ENCODE measurements at places on chromosomes 1 and 21. TPM values are rescaled to one million over a fixed set of nuclear protein-coding genes. Genes with fewer than 3 reads are reported as not detected.
A peak's percentile ranks its signal among the peaks of the same experiment; 100 is the strongest.

DNA sequence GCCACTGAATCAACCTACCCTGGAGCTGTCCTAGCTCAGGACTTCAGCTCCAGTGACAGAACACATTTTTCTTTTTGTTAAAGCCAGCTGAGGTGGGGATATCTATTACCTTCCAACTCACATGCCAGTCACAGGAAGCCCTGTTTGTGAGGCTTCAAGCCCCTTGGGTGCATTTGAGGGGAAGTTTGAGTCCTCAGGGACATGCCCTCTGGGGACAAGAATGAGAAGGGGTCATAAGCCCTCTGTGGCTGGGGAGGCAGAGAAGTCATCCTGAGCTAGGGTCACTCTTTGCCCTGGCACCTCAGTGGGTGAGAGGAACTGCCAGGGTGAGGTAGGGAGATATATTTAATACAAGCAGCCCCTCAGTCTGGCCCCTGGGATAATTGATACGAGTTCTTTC lies 33.5 kb upstream of the CLDN14 start:
- peaks cover 3% of the 10 kb centered on the region for H3K4me1 ChIP-seq
- no peak for DNase-seq
- H3K36me3 ChIP-seq = no peaks in the 10 kb centered on the region
- no peak overlapping the region for H3K27ac ChIP-seq

DNA sequence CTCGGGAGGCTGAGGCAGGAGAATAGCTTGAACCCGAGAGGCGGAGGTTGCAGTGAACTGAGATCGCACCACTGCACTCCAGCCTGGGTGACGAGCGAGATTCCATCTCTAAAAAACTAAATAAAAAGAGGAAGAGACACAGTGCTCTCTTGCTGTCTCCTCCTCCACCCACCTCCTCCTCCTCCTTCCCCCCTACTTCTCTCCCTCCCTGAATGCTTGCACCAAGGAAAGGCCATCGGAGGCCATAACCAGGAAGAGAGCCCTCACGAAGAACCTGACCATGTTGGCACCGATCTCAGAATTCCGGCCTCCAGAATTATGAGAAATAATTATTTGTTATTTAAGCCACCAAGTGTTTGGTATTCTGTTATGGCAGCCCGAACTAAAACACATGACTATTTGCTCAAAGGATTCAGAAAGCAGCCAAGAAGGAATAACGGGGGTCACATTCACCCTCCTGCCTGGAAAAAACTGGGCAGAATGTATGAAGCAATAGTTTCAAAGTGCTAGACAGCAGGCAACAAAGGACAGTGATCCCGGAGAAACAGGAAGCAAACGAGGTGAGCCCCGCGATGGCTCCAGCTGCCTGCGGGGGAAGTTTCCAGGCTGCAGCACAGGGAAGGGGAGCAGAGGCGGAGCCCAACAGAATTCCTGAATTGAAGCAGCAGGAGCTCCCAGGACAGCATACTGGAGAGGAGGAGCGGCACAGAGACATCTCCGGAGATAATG lies 35.8 kb downstream of the LDLRAD1 start:
- no peak overlapping the region for H3K27ac ChIP-seq
- no peak for DNase-seq
- H3K4me3 ChIP-seq = no peak overlapping the region
- peaks cover 6% of the 10 kb centered on the region for H3K4me1 ChIP-seq

DNA sequence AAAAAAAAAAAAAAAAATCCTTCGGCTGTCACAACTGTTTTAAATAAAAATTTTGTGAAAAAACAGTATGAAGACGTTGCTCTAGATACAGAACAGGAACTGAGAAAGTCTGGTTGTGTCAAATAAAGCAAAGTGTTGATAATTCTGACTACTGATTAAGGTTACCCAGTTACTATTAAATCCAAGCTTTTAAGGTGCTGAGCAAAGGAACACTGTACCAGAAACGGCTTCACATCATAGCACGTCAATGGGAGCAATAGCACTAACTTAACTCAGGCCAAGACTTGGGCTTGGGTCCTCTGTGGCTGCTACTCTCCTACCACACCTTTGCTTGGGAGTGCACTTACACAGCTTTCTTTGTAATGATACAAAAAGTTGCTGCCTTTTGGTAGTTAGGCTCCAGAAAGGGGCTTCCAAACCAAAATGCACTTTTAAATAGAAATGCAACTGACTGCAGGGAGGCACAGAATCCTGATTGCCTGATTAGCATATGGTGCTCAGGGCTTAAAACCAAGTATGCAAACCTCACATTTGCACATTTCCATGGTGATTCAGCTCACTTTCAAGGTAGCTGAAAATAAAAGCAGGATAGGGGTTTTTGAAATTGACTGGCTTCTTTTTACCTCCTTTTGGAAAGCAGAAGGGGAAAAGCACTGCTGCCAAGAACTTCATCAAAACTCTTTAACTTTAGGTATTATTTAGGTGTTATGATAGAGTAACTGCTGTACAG lies 6.3 kb downstream of the MCL1 start:
- DNase-seq = no peak
- no peaks in the 10 kb centered on the region for H3K27me3 ChIP-seq
- H3K4me1 ChIP-seq = peaks cover 66% of the 10 kb centered on the region
- peaks cover 93% of the 10 kb centered on the region for H3K36me3 ChIP-seq
- H3K27ac ChIP-seq = peak overlapping the region; percentile 75

- H3K27ac ChIP-seq = no peak overlapping the region
- H3K27me3 ChIP-seq = peaks cover 19% of the 10 kb centered on the region
- no peaks in the 10 kb centered on the region for H3K4me1 ChIP-seq
- H3K36me3 ChIP-seq = no peaks in the 10 kb centered on the region
- DNase-seq = no peak
These were observed 126.9 kb upstream of the DUSP10 start for GRCh38 chr1:221868593-221869303.

- H3K4me3 ChIP-seq = no peak overlapping the region
- no peaks in the 10 kb centered on the region for H3K36me3 ChIP-seq
- H3K4me1 ChIP-seq = peaks cover 3% of the 10 kb centered on the region
- no peak overlapping the region for H3K27ac ChIP-seq
These were observed 565 bp downstream of the WLS start for GRCh38 chr1:68231627-68232288.

GRCh38 chr1:3996846-3997705 lies 97.0 kb upstream of the C1orf174 start:
- H3K4me3 ChIP-seq = no peak overlapping the region
- no peaks in the 10 kb centered on the region for H3K36me3 ChIP-seq
- no peak for DNase-seq
- H3K27ac ChIP-seq = no peak overlapping the region

The UBL4B gene
- not detected for total RNA-seq

- H3K4me3 ChIP-seq = no peak overlapping the region
- H3K36me3 ChIP-seq = no peaks in the 10 kb centered on the region
- DNase-seq = no peak
- H3K27me3 ChIP-seq = peaks cover 10% of the 10 kb centered on the region
- H3K4me1 ChIP-seq = peaks cover 9% of the 10 kb centered on the region
- peak overlapping the region; percentile 33 for H3K27ac ChIP-seq
These were observed 92.0 kb downstream of the CNIH3 start for GRCh38 chr1:224707843-224708725.

- H3K4me1 ChIP-seq = no peaks in the 10 kb centered on the region
- H3K36me3 ChIP-seq = no peaks in the 10 kb centered on the region
- H3K27me3 ChIP-seq = no peaks in the 10 kb centered on the region
- no peak overlapping the region for H3K27ac ChIP-seq
- no peak overlapping the region for H3K4me3 ChIP-seq
- DNase-seq = no peak
These were observed 178.0 kb upstream of the AJAP1 start for GRCh38 chr1:4476394-4476793.

DNA sequence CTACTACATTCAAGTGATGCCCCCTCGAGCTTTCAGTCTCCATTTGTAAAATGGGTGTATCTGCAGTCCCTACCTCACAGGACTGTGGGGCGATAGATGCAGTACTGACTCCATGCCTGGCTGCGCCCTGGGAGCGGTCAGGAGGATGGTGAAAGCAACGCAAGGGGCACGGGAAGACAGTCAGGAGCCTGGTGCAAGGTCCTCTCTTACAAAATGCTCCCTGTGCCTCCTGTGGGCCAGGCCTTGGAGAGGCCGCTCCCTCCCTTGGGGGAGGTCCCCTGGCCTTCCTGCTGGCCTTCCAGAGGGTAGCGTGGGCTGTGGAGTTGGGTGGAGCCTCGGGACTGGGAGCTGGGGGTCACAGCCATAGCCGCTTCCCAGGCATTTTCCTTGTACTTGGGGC lies 21.6 kb downstream of the FAM151A start:
- no peaks in the 10 kb centered on the region for H3K36me3 ChIP-seq
- no peak for DNase-seq
- no peaks in the 10 kb centered on the region for H3K27me3 ChIP-seq
- no peak overlapping the region for H3K4me3 ChIP-seq

The TRAF3IP3 gene
- 390 TPM for total RNA-seq

DNA sequence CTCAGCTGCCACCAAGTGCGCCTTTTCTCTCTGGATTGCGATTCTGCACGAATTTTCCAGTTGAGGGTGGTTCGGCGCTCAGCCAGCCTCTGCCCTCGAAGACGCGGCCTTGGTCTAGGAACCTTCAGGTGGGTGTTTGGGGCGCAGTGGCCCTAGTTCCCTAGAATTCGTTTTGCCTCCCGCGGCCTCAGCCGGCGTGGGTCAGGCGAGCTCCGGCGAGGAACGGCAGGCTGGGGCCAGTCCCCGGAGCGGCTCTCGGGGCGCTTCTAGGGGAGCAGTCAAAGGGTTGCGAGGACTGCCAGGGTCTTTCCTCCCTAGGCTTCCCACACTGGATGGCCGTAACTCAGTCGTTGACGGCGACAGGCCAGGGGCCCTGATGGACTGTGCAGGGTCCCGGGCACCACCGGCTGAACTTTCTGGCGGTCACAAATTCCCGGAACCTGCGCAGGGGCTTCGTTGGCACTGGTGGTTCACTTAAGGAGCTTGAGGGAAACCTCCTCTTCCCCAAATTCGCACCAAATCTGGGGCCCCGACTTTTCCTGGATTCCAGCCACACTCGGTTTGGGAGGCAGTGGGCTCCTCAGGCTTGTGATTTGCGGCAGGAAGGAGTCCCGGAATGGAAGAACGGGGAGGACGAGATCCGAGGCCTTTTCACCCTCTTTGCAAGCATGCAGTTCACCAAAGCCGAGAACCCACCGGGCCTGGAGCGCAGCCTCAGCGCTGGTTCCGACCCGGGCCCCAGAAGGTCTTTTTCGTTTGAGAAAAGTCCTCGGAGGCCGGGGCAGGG lies 1.2 kb downstream of the DMBX1 start:
- peaks cover 17% of the 10 kb centered on the region for H3K4me1 ChIP-seq
- no peak overlapping the region for H3K4me3 ChIP-seq
- no peak for DNase-seq
- peaks cover 94% of the 10 kb centered on the region for H3K27me3 ChIP-seq
- H3K27ac ChIP-seq = no peak overlapping the region

DNA sequence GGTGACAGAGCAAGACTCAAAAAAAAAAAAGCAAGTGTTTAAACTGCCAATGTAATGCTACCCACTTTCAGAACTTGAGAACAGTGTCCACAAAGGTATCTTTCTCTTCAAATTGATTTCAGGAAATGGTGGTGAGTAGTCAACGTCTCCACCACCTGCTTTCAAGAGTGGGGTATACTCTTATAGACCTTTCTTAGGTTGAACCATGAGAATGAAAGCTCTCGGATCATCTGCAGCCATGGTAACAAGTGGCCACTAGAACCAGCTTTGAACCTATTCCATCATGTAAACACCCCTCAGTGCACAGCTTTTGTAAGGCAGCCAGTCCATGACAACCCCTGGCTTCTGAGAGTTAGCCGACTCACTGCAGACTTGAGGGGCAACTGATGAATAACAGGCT lies 107.4 kb downstream of the NTPCR start:
- no peak for DNase-seq
- H3K27ac ChIP-seq = no peak overlapping the region
- no peak overlapping the region for H3K4me3 ChIP-seq
- no peaks in the 10 kb centered on the region for H3K27me3 ChIP-seq

Measured in activated T-helper 2 cell treated with anti-CD3 and anti-CD28 coated beads, Interferon-gamma antibody, Interleukin-2, Interleukin-4, amounts not matched to agents 10 μg/mL and 5 μg/mL and 100 μg/mL, durations not matched to agents 14 hours and 24 hours and 36 hours (primary cell).